ENCODE measurements at places on chromosomes 16 and 17.

GRCh38 chr17:71232801-71233559 is 887.8 kb upstream of the SOX9 start:
- no peak for DNase-seq

GRCh38 chr16:77736879-77737278 is 14.6 kb downstream of the NUDT7 start:
- no peak for DNase-seq

GRCh38 chr16:8739989-8740704 is 57.3 kb downstream of the TMEM186 start:
- DNase-seq: no peak

DNA sequence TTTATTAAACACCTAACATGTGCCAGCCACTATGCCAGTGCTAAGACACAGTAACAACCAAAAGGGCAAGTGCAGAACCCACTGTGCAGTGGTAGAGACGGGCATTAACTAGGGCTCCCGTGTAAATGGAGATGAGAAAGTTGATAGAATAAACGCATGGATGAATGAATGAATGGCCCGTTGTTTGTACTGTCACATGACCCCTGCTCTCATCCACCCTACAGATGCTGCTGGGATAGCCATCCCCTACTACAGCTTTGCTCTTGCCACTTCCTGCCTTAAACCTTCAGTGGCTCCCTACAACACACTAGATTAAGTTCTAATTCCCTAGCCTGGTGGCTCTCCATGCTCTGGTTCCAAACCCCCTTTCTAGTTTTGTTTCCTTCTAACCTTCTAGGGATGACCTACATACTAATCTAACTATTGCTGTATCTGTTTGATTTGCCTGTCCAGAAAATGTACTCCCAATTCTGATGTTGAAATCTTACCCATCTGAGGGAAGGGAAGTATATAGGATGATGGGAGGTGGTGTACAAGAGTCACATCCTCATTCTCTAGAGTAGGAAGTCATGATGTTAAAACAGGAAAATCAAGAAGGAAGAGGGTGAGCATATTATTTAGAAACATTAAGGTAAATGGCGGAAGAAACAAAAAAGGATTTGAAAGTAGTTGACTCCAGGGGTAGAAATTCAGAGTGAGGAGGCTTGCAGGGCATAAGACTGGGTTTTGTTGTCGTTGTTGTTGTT is 11.4 kb upstream of the TNRC6C start:
- no peak for DNase-seq

DNA sequence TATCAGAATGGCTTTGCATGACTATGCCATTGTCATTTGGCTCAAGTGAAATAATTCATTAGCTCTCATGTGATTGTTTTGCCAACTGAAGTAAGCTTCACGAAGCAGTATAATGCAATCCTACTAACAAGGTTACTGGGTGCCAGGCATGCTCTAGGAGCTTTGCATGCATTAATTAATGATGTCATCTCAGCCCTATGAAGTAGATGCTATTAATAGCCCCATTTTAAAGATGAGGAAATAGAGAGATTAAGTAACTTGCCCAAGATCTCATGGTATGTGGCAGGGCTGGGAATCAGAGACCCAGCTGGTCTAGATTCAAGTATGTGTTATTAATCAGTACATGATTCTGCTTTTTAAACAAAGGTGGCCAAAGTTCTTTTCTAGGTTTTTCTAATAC is 14.1 kb downstream of the KRT39 start:
- DNase-seq: no peak

- DNase-seq: no peak
These were observed 96.6 kb downstream of the KIF2B start for GRCh38 chr17:53919356-53919755.

DNA sequence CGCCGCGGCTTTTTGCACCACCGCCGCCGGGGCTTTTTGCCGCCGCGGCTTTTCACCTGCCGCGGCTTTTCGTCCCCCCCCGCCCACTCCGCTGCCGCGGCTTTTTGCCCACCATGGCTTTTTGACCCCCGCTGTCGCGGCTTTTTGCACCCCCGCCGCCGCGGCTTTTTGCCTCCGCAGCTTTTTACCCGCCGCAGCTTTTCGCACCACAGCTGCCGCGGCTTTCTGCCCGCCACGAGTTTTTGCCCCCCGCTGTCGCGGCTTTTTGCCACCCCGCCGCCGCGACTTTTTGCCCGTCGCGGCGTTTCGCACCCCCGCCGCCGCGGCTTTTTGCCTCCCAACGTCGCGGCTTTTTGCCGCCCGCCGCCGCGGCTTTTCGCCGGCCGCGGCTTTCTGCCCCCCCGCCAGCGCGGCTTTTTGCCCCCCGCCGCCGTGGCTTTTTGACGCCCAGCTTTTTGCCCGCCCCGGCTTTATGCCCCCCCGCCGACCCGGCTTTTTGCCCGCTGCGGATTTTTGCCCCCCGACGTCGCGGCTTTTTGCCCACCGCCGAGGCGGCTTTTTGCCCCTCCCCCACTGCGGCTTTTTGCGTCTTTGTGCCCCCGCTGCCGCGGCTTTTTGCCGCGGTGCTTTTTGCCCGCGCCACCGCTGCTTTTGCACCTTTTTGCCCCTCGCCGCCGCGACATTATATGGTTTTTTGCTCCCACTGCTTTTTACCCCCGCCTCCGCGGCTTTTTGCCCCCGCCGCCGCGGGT is 1343.6 kb downstream of the TP53TG3F start:
- no peak for DNase-seq

DNA sequence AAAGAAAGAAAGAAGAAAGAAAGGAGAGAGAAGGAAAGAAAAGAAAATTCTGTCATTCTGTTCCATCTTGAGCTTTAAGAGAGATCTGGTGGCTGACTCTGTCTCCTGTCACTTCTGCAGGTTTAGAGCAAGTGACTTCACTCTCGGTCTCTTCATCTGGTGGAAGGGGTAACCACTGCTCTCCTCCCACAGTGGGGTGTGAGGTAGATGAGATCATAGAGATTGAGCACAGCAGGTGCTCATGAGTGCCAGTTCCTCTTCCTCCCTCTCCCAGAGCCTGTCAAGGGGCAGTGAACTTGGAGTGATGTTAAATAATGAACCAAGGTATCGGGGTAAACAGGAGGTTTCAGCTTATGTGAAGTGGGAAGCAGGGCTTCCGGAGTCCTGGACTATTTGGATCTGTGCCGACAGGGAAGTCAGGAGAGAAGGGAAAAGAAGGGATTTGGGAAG is 47.7 kb downstream of the BEAN1 start:
- no peak for DNase-seq

DNA sequence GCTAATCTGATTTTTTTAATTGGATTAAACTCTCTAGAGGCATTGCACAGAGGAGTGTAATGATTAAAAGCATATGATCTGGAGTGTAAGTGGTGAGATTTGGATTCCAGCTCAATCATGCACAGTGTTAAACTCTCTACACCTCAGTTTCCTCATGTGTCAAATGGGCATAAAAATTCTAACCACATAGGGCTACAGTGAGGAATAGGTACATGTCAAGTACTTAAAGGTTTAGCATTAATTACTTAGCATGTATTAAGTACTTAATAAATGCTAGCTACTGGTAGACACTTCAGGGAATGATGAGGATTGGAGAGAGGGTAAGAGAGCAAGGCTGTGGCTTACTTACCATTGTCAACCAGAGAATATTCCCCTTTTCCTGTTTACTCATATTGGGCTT is 17.1 kb downstream of the ERI2 start:
- DNase-seq: no peak

DNA sequence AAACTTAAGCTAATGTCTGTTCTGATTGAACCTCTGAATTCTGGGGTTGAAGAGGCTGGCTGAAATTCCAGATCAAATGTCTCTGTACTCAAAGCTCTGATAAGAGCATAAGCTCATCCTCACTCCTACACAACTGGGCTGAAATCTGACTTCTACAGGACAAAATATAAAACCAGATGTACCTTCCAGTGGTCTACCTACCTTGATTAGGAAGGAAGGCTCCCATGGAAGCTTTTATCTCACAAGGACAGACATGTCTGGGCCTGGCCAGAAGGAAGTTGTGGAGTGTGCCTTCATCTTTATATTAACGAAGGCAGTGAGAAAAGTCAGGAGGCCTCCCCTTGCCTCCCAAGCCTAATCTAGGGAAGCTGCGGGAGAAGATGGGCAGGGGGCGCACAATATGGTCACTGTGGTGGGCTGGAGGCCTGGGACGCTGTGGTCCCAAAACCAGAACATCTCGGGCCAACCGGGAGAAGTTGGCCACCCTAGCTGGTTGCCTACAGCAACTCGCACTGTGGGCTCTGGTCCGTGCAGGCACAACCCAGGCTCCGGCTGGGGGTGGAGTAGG is 55.6 kb upstream of the LRRC37A3 start:
- no peak for DNase-seq

DNA sequence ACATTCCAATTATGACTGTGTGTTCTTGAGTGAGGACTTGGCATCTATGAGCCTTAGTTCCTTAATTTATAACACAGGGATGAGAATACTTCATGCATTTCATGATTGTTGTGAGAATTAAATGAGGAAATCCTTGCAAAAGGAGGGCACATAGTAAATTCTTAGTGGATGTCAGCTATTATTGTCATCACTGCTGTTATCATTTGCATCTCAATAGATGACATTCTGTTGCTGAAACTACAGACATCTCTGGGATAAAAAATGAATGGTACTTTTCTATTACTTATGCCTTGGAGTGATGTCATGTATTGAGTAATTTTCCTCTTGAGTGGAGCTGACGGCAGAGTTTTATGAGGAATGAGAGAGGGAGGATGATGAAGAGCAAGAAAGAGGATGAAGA is 184.4 kb upstream of the CDH11 start:
- DNase-seq: no peak

- no peak for DNase-seq
These were observed 95.5 kb downstream of the AMFR start for GRCh38 chr16:56329887-56330286.

- no peak for DNase-seq
These were observed 18.2 kb downstream of the ZNF213 start for GRCh38 chr16:3152991-3153368.
